ENCODE measurements at places on chromosomes 12 and 14. TPM values are rescaled to one million over a fixed set of nuclear protein-coding genes. Genes with fewer than 3 reads are reported as not detected.

Gene GDF3
- total RNA-seq: not detected

Gene FZD10
- total RNA-seq: not detected

Gene ALG10B
- 1.4 TPM for total RNA-seq

Gene LRRC9
- total RNA-seq: not detected

Gene DLGAP5
- total RNA-seq: 3.6 TPM

Gene TRPV4
- total RNA-seq: 2.6 TPM

Gene RBP5
- total RNA-seq: not detected

Gene HELB
- 2.6 TPM for total RNA-seq

Gene ISCU
- total RNA-seq: 189 TPM

Gene RNASE7
- total RNA-seq: not detected

All from smooth muscle cell of bladder (primary cell).